Stimulated activated CD4-positive, alpha-beta T cell treated with anti-CD3 and anti-CD28 coated beads, Interleukin-1b, Interleukin-23, amount 100 ng/mL, for 1 hour (primary cell): ENCODE measurements at places on chromosomes 13 and 19.

DNA sequence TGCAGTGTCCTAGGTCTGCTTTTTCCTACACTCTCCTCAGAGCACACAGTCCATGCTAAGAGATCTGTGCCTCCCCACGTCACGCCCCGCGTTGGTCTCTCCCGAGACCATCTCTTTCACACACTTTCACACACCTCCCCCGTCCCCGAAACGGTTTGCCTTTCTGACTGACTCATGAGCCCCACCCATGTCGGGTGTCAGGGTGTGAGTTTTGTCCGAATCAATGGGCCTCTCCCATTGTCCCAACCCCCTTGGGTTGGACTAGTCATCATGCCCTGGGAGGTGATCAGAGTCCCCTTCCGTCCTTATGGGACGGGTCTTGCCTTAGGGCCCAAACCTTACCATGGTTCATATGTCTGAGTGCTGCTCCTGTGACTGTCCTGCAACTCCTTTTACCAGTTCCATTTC, 214.0 kb upstream of the HTR2A start:
- no peak for DNase-seq

- DNase-seq = no peak
Observed at GRCh38 chr13:51759240-51759639, 44.7 kb downstream of the DHRS12 start.

GRCh38 chr13:67283637-67284036, 53.5 kb upstream of the PCDH9 start:
- no peak for DNase-seq

GRCh38 chr19:36008336-36008978, at the start of gene SYNE4:
Gene SYNE4 (minus strand): TSS chr19:36008813. CDS start chr19:36008681, 132 bp downstream.
- DNase-seq = no peak

GRCh38 chr13:57918086-57918485, 286.5 kb downstream of the PCDH17 start:
- DNase-seq = no peak

DNA sequence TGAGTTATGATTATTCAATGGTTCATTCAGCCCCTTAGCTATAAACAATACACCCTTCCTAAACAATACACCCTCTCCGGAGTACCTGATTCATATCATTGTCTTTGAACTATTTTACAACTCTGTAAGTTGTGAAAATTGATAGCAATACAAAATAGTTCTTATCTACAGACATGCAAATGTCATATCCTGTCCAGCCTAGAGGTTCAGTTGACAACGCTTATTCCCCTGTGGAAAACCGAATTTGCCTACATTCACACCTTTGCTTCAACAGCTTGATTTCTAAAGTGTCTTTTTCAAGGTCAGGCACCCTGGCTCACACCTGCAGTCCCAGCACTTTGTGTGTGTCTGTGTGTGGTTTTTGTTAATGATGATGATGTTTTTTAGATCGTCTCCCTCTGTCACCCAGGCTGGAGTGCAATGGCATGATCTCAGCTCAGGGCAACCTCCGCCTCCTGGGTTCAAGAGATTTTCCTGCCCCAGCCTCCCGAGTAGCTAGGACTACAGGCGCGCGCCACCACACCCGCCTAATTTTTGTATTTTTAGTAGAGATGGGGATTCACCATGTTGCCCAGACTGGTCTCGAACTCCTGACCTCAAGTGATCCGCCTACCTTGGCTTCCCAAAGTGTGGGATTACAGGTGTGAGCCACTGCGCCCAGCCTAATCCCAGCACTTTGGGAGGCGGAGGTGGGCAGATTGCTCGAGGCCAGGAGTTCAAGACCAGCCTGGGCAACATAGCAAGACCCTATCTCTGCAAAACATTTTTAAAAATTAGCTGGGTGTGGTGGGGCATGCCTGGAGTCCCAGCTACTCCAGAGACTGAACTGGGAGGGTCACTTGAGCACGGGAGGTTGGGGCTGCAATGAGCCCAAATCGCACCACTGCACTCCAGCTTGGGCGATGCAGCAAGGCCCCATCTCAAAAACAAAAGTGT, 9.6 kb downstream of the C19orf53 start:
- DNase-seq = no peak

DNA sequence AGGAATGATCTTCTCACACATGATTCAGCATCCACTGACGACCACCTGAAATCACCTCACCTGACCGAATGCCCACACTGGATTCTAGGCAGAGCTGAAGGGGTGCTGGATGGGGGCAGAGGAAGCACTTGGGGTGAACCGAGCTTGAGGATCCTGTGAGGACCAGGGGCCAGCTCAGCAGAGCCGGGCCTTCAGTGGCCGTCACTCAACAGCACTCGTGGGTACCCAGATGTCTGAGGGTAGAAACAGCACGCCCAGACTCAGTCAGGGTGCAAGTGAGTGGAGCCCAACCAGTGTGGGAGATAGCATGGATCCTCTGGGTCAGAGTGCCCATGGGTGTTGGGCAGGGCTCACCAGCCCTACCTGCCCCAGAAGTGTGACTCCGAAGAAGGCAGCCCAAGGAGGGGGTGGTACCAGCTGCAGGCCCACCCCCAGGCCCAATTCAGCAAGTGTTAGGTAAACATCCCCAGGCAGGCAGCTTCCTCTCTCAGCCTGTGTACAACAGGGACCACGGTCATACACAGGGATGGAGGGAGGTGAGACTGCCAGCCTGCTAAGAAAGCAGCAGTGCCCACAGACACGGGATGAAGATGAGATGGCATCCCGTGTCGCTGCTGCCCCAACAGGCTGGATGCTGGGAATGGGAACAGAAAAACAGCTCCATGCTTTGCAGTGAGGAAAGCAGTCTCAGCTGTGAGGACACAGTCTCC, 16.6 kb downstream of the GJA3 start:
- no peak for DNase-seq

DNA sequence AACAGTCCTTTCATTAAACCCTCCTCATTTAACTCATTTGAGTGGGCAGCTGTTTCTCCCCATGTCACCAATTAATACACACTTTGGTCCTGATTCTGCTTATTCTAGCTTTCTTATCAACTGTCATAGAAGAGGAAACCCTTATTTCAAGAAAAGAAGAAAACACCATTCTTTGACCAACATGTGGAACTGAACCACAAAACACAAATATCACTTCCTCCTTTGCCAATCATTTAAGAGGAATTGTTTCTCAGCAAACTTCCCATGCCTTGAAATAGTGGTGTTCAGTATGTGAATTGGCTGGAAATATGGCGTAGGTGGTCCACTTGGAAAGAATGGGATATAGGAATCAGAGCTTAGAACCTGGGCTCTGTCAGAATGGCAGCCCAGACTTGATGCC, 20.4 kb downstream of the MBD3L2B start:
- no peak for DNase-seq

DNA sequence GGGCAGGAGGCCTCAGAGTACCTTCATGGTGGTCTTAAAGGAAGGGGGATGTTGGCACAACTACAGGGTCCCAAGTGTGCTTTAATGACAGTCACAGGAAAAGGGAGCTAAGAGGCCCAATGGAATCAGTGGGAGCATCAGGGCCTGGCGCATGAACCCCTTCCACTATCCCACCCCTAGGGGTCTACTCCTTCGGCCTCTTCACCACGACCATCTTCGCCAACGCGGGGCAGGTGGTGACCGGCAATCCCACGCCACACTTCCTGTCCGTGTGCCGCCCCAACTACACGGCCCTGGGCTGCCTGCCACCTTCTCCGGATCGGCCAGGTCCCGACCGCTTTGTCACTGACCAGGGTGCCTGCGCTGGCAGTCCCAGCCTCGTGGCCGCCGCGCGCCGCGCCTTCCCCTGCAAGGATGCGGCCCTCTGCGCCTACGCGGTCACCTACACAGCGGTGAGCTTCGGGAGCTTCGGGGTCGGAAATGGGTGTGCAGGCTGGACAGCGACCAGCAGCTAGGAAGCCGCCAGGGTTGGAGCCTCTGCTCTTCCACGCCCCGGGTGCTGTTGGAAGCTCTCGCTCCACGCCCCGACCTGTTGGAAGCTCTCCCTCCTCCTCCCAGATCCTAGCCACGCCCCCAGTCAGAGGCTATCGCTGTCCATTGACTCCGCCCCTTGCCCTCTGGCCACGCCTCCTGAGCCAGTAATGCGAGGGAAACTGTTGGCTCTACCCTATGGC, 6.0 kb downstream of the PLPPR2 start:
- no peak for DNase-seq

DNA sequence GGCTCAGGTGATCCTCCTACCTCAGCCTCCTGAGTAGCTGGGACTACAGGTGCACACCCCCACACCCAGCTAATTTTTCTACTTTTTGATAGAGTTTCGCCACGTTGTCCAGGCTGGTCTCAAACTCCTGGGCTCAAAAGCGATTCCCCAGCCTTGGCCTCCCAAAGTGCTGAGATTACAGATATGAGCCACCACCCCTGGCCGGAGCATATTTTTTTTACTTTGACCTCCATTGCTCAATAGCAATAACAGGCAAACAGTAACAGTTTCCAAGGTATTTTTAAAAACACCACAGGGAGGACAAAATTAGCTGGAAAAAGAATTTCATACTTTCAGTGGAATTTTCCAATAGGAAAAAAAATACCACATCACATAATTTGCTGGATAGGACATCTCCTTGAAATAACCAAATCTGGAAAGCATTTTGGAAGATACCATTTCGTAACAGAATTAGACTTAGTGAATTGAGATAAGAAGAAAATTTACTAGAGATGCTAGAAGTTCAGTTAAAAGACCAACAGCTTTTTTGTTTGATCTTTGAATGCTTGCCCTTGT, 5.2 kb downstream of the DUXA start:
- DNase-seq = no peak

DNA sequence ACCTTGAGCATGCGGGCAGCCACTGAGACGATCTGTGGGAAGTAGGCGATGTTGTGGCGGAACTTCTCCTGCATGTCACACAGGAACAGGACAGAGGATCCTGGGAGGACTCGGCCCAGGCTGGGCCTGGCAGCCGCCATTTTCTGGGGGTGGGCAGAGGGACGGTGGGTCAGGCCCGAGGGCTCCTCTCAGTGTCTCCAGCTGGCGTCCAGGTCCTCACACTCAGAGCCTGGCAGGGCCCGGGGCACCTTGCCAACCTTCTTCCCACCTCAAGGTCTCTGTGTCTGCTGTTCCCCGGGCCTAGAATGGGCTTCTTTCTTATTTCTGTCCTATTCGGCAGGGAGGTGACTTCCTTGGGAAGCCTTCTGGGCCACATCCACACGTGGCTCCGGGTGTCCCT, 5.1 kb downstream of the ISOC2 start:
- DNase-seq = no peak

DNA sequence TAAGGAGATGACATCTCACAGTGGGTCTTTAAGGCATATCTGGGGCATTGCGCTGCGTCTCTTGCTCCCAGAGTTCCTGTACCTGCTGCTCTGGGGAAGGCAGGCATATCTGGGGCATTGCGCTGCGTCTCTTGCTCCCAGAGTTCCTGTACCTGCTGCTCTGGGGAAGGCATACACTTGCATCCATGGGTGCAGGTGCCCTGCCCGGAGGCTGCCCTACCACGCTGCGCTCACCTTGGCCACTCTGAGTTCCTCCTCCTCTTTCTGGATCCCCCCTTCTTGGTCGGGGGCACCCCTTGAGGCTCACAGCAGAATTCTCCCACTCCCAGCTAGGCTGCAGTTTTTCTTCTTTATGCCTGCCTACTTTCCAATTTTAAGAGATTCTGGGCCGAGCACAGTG, 60.9 kb upstream of the TMTC4 start:
- no peak for DNase-seq

DNA sequence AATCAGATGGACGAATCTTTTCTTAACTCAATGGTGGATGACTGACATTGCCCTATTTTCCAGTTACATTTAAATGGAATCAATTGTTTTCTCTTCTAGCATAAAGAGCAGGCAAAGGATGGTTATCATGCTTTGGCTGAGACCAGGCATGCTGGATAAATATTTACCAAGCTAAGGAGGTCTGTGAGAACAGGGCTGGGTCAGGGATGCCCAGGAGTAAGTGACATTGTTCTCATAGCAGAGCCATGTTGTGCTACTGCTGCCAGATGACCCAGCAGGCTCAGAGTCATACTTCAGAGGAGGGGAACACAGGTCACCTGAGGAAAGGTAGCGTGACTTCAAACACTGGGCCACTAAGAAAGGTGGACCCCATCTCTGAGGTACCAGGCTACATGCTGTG, 116.0 kb upstream of the RNF113B start:
- DNase-seq = no peak

GRCh38 chr13:47407808-47408207, 511.0 kb upstream of the HTR2A start:
- DNase-seq = no peak

GRCh38 chr19:45469945-45470761, 2.4 kb downstream of the FOSB start:
- DNase-seq = no peak

GRCh38 chr13:29131881-29132668, 311.9 kb downstream of the MTUS2 start:
- no peak for DNase-seq

DNA sequence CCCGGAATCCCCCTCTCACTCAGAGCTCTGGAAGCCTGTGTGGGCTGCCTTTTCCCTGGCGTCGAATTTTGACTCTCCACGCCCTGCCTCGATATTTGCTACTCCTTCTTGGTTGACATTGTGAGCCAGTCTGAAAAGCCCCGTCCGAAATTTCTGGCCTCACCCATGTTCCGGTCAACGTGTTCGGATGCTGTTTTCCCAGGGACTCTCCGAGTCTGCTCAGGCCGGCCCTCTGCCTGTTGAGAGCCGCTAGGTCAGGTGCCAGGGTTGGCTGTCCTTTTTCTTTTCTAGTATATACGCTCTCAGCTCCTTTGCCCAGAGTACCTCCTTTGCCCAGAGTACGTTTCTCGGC, 6.8 kb upstream of the DGKH start:
- DNase-seq = no peak

DNA sequence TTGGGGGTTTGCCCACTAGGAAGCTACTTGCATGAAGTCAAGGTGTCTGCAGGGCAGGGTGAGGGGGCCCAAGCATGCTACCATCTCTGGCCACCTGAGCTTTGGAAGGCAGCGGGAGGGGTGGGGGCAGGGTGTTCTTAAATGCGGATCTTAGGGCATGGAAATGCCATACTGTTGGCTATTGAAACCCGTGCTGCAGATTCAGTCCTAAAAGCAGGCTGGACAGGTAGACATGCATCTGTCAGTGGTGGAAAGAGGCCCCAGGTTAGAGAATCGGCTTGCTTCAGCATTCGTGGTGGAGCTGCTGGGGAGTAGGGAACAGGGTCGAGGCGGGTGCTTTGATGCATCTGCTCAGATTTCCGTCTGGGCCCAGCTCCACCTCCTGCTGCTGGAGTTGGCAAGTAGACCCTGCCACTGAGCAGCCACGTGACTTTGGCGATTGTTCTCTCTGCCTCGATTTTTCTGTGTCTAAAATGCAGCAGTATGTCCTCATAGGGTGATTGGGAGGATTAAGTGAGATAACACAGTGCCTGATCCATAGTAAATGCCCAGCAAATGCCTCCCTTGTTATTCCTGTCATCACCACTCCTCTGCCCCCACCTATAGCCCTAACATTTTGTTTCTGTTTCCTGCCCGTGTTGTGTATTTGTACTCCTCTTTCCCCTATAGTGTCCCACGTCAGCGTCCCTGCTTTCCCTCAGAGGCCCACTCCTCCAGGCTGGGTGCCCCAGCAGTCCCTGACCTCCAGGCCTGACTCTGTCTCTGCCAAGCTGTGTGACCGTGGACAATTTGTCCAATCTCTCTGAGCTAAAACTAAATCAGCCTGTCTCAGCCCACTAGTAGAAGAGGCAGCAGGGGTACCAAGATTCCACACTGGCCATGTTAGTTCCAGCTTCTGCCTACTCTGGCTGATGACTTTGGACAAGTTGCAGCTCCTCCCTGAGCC, 5.8 kb downstream of the PPP1R37 start:
- DNase-seq = no peak

- no peak for DNase-seq
Observed at GRCh38 chr19:48720251-48720612, 707 bp upstream of the MAMSTR start.

- no peak for DNase-seq
Observed at GRCh38 chr19:42281146-42281826, 12.2 kb downstream of the CIC start.
